ENCODE measurements at places on chromosomes 1 and 21. TPM values are rescaled to one million over a fixed set of nuclear protein-coding genes. Genes with fewer than 3 reads are reported as not detected.

DNA sequence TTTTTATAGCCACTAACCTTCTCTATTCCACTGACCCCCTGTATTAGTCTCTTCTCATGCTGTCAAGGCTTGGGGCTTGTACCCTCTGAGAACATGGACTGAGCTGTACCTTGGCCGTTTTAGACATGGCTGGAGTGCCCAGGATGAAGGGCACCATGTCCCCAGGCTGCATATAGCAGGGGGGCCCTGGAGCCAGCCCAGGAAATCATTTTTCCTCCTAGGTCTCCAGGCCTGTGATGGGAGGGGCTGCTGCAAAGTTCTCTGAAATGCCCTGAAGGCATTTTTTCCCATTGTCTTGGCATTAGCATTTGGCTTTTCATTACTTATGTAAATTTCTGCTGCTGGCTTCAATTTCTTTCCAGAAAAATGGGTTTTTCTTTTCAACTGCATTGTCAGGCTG, 119.5 kb downstream of the NTMT2 start:
- no peak for DNase-seq

DNA sequence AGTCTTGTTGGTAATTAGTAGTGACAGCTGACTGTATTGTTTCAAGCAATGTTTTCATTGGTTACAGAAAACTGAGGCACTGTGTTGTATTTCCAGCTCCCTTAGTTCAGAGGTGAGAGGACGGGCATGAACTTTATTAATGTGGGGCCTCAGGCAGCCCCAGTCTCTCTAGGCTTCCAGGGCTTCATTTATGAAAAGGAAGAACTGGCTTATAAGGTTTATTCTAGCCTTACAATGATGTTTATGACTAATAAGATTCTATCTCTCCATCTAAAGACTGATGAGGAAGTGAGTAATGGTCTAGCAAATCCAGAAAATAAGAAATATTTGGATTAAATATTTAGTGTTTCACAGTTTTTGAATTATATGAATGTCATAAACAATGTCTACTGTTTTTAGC, 41.5 kb downstream of the CBS start:
- no peak for DNase-seq

GRCh38 chr1:204461331-204462228, 33.0 kb downstream of the PIK3C2B start:
- DNase-seq: no peak

DNA sequence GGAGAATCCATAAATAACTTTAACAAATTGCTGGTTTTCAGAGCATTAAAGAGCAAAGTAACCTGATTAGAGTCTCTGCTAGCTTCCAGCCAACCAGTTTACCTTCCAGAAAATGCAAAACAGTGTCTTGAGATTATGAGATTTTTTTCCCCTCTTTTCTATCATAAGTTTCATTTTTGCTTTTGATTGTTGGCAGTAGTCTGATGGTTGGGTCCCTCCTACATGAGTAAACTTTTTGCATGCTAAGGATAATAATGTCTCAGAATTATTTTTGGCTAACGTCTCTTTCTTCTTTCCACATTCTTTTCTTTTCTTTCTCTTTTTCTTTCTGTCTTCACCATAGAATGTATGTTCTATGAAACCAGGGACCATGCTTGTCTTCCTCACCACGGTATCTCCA, 6.3 kb upstream of the ADAMTS5 start:
- no peak for DNase-seq

TFF2 gene
- not detected for total RNA-seq

DNA sequence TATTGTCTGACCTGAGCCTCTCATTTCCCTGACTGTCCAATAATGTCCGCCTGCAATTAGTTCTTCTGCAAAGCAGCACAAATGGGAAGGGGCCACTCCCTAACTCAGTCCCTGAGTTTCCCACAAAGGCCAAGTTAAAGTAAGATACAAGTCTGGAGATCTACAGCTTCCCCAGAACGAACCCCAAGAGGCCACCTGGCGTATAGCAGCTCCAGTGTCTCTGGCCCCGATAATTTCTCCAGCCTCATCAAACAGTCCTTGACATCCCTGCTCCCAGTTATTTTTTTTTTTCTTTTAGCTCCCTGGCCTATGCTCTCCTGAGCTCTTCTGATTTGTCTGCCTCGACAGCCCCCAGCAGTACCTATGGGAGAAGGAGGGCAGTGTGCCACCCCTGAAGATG, 8.1 kb upstream of the ACKR1 start:
- DNase-seq: no peak

- no peak for DNase-seq
These were observed 160.5 kb downstream of the FOXD2 start for GRCh38 chr1:47598357-47598756.

GRCh38 chr1:116585886-116586285, 15.1 kb upstream of the CD58 start:
- no peak for DNase-seq

NEGR1 gene
- total RNA-seq: 5.6 TPM

DNA sequence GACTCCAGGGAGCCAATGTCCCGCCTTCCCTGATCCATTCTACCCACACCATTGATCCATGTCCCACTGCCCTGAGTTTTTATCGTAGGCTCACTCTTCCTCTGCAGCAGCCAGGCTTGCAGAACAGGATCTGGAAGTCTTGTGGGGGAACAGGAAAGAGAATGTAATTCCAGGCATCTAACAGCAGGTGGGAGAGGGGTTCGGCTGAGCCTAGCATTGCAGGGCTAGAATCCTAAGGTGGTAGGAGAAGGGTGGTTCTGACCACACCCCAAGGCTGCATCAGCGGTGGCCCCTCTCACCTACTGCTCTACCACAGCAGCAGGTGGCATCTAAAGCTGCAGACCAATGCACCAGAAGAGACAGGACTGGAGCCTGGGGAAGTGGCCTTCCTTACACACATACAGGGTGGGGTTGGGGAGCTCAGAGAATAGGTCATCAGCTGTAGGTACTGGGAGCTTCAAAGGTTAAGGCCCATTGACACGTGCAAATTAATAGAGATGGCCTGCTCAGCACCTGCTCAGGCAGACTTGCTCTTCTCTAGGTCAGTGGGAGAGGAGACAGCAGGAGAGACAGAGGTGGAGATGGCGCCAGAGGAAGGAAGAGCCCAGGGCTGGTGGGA, 20.5 kb downstream of the KNCN start:
- no peak for DNase-seq

DESI2 gene
- total RNA-seq: 36.3 TPM

- DNase-seq: no peak
These were observed 28.4 kb downstream of the ACP6 start for GRCh38 chr1:147641695-147642592.

FCMR gene
- 1.1 TPM for total RNA-seq

VASH2 gene
- total RNA-seq: 2.9 TPM

DISP1 gene
- total RNA-seq: 7.5 TPM

- DNase-seq: no peak
These were observed 7.4 kb downstream of the ENTREP3 start for GRCh38 chr1:155247667-155248553.

FAM72C gene
- 0.59 TPM for total RNA-seq

- no peak for DNase-seq
These were observed 78.7 kb downstream of the DYRK1A start for GRCh38 chr21:37445228-37445627.

KIAA1614 gene
- 4.3 TPM for total RNA-seq

DNA sequence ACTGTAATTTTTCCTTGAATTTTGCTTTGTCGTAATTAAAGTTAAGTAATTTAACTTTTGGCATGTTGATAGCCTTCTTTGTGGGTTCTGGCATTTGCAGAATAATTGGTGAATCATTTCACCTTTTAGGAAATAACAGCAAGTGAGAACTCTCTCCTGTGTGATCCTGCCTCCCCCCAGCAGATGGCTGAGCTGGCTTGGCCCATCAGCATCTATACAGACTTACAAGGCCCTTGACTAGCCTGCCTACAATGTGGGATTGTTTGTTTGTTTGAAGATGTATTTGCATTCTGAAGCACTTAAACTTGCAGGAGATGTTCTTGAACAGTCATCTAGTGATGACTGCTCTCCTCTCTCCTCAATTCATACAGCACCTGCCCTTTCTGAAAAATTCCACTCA, 55.9 kb downstream of the MACO1 start:
- no peak for DNase-seq

- no peak for DNase-seq
These were observed 35.5 kb downstream of the MAN1C1 start for GRCh38 chr1:25651824-25652741.

SRSF11 gene
- total RNA-seq: 225 TPM

DNA sequence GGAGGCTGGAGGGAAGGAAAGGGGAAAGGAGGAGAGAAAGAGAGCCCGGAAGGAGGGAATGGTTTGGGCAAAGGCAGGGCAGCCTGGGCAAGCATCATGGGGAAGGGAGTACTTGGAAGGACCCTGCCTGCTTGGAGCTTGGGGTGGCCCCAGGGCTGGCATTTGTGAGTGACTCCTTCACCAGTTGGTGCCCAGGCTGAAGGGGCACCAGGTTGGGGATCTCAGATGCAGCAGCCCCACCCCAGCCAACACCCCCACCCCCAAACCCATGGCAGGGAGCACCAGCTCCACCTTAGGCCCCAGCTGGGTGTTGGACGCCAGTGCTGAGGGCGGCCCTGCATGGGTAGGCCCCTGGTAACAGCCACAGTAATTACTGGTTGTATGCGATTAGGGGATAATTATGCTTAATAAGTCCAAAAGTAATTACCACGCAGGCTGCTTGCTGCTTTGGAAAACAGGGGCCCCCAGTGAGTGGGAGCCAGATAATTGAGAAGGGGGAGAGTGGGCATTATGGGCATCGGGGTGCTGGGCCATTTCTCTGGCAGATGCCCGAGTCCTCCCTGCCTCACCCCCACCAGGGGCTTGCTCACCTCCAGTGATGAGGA, 78.3 kb downstream of the VWA5B1 start:
- no peak for DNase-seq

- DNase-seq: no peak
These were observed 58.2 kb downstream of the PDE9A start for GRCh38 chr21:42711667-42712066.

GRCh38 chr1:33082575-33083108, 1.7 kb downstream of the AZIN2 start:
- no peak for DNase-seq

DNA sequence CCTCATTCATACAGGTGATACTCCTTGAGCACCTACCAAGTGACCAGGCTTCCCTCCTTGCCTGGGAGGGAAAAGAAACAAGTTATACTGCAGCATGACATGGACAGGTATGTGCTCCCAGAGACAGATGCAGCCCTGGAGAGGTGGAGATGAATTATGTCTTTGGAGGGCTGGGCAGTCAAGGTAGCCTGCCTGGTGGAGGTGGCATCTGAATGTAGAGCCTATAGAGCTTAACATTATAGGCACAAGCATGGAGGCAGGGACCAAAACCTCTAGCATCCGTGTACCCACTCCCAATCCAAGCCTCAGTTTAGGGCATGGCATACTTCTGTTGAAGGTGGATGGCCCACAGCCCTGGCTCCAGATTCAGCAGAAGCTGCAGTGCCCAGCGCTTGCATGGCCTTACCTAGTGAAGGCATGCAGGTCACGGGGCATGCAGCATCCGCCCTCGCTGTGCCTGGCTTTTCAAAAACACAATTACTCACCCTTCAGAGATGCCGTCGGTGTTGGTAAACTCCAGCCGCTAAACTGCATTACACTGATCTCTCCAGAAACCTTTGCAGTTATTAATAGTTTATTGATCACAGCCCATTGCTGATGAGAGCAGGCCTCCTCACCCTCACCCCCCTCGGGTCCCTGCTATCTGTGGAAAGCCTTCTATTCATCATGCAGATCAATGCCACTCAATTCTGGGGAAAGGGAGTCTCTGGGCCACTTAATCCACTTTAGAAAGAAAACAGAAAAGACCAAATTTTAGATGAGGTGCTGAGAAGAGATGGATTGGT, 151.1 kb upstream of the KLHDC7A start:
- DNase-seq: no peak

- no peak for DNase-seq
These were observed 71.4 kb downstream of the KIF26B start for GRCh38 chr1:245226203-245226499.

LCE1A gene
- not detected for total RNA-seq

DNA sequence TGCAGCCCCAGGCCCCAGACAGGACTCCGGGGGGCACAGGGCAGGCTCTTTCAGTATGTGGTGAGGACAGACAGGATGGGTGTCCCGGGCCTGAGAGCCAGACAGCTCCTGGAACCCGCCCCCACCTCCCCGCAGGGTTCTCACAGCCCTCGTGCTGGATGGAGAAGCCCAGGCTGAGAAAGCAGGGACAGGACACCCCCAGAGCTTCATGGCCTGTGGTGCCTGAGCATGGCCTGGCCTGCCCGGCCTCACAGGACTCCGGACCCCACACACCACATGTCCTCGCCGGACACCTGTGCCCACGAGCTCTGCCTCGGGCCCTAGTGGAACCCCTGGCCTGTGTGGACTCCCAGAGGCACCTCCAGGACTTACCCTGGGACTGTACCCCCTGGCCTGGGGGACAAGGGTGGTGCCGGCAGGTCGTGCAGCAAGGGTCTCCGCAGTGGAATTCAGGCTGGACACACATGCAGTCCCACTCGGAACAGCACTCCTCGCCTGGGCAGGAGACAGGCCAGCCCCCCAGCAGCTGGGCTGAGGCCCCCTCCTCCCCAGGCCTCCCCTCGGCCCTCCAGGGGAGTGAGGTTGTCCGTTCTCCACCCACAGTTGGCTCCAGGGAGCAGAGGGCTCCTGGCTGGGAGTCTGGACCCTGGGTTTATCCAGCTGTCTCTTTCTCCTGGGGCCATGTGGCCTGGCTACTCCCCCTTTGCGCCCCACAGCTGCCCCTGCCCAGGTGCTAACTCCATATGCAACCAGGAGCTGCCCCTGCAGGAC, 1.2 kb downstream of the TNFRSF18 start:
- no peak for DNase-seq

GRCh38 chr1:18554597-18554996, 73.9 kb downstream of the KLHDC7A start:
- no peak for DNase-seq

KCNH1 gene
- total RNA-seq: 1.3 TPM

DNA sequence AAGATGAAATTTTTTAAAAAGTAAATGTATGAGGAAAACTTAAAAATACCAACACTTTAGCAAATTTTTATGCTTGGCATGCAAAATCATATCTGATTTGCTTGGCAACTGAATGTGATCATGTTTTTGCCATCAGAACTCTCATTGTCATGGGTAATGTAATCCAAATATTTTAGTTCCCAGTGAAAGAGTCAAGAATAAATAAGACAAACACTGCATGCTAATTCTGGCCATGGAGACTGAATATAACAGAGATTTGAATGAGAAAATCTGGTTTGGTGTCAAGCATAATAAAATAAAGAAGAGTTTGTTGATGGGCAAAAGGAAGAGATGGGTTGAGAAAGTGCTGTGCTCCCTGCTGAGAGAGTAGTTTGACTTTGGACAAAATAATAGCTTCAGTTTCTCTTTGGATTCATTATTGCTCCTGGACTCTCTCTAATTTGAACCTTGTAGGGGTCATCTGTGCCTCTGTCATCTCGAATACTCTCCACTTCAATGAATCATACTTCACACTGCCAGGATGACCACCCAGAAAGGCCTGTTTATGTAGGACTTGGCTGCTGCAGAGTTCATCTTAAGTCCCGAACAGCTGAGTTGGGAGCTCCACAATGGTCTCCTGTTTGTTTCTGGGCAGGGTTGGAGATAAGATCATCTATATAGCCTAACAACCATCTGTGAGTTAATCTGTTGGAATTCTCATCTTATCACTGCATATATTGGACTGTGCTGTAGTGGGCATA, 34.4 kb downstream of the ADAMTS1 start:
- no peak for DNase-seq

GRCh38 chr21:33634254-33634653, 7.3 kb downstream of the CRYZL1 start:
- no peak for DNase-seq

Measured in breast epithelium (tissue), 4 donors.